Right atrium auricular region (tissue), 2 donors: ENCODE measurements at places on chromosomes 12 and 14. TPM values are rescaled to one million over a fixed set of nuclear protein-coding genes. Genes with fewer than 3 reads are reported as not detected.

The POLE2 gene
- 2.3 TPM for total RNA-seq

DNA sequence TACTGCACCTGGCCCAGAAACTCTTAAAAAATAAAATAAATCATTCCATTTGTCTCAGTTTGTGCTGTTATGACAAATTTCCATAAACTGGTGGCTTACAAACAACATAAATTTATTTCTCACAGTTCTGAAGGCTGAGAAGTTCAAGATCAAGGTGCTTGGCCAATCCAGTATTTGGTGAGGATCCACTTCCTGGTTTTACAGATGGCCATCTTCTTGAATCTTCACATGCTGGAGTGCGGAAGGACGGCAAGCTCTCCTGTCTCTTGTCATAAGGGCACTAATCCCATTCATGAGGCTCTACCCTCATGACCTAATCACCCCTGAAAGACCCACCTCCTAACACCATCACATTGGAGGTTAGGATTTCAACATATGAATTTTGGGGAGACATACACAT lies 29.9 kb upstream of the MYBPC1 start:
- no peak for DNase-seq

The KRT82 gene
- total RNA-seq = not detected

- no peak for DNase-seq
Measured at GRCh38 chr12:1444142-1444516, 150.3 kb downstream of the FBXL14 start.
